GF-D8 (cell line): ENCODE measurements at places on chromosomes 3 and 15.

- no peak for DNase-seq
These were observed 1053.2 kb upstream of the GBE1 start for GRCh38 chr3:82814660-82815059.

- no peak for DNase-seq
These were observed 21.5 kb upstream of the FSTL1 start for GRCh38 chr3:120472121-120472844.

GRCh38 chr3:49937090-49937489 is 2.9 kb upstream of the RBM6 start:
- peak; percentile 40 for DNase-seq

DNA sequence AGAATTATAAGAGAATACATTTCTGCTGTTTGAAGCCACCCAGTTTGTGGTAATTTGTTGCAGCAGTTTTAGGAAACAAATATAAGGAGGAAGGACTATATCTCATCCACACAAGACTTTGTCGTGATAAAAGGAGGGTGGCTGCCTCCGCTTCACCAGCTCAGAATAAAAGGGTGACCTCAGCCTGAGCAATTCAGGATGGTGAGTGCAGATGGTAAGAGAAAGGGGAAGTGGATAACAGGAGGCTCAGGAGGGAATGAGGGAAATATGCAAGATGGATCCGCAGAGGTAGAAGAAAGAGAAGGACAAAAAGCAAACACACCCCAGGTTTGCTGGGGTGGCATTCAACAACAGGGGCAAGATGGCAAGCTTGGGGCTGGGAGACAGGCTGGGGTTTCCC is 108.1 kb upstream of the TNFAIP8L3 start:
- DNase-seq: no peak

DNA sequence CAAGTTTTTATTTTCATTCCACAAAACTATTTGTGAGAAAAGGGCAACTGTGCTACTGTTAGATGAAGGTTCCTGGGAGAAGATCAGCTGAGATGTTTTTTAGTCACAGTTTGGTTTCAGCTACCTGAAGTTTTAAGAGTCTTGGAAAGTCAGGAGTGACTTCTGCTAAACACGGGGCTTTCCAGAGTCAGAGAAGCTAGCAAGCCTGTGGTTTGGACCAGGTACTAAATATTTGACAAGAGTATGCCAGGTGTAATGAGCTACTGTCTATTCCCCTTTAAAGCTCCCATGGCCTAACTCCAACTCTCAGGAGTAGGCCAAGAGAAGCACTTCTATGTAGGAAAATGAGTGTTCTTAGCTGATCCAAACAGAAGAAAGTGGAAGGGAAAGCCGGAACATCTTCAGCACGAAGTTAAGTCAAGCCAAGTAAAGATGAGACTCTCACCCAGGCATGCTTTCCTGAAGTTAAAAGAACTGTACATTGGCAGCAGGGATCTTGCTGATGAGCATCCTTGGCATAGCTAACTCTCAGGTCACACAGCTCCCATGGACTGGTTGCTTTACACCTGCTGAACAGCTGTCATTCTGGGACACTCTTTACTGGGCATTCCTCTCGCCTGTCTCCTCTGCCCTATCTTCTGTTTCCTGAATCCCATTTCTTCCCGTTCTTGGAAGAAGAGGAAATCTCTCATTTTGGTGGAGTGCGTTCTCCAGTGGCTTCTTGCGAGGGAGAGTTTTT is 22.5 kb downstream of the TM4SF18 start:
- DNase-seq: no peak

- no peak for DNase-seq
These were observed 87.8 kb downstream of the SHOX2 start for GRCh38 chr3:158018462-158018861.

- no peak for DNase-seq
These were observed 60.5 kb downstream of the RAB7A start for GRCh38 chr3:128786434-128787020.

DNA sequence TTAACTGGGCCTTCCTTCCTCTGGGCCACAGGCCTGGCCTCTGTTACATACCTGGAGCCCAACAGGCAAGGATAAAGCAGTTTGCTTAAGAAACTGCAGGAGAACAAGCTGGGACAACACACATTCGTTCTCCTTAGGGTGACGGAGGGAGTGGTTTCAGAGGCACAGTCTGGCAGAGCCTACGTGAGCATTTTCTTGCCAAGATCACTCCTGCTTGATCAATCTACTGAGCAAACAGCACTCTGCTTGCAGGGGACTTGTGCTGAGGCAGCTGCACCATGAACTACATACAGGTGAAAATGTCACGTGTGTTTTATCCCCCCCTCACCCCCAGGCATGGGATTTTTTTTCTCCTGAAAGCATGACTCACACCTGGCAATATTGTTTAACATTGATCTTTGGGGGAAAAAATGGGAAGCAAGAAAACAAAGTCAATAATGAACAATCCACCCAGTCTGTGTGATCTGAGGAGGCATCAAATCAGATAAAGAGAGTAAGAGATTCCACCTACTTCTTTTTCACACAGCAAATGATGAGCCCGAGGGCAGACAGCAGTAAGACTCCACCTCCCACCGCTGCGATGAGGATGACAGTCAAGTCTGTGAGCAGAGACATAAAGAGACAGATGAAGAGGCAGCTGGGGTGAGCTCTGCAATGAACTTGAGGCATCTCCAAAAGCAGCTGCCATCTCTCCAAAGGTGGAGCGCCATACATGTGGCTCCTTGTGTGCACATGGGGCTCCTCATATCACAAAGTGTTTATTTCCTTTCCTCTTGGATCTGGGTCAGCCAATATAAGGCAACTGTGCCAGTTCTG is 57.4 kb downstream of the CDCP1 start:
- DNase-seq: no peak
